ENCODE measurements at places on chromosomes 2 and 18.

DNA sequence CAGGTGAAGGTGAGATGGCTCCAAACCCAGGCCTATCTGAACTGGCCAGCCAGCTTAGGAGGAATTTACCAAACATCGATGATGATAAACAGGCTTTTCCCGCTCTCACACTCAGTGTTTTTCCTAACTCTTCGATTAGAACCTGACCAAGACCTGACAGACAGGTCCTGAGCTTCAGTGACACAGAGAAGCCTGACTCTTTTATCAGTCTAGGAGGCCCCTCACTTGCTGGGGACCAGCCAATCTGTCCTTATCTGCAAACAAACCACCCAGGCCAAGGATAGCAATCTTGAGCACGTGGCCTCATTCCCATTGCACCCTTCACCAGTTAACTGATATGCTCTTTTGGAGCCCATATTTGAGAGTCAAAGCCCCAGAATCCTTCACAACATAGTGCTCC, 1.9 kb upstream of the ITSN2 start:
- DNase-seq = no peak

- no peak for DNase-seq
Measured at GRCh38 chr2:232361646-232362045, 16.9 kb upstream of the ALPP start.

- DNase-seq = no peak
Measured at GRCh38 chr2:237910576-237911362, 51.3 kb downstream of the RAMP1 start.

DNA sequence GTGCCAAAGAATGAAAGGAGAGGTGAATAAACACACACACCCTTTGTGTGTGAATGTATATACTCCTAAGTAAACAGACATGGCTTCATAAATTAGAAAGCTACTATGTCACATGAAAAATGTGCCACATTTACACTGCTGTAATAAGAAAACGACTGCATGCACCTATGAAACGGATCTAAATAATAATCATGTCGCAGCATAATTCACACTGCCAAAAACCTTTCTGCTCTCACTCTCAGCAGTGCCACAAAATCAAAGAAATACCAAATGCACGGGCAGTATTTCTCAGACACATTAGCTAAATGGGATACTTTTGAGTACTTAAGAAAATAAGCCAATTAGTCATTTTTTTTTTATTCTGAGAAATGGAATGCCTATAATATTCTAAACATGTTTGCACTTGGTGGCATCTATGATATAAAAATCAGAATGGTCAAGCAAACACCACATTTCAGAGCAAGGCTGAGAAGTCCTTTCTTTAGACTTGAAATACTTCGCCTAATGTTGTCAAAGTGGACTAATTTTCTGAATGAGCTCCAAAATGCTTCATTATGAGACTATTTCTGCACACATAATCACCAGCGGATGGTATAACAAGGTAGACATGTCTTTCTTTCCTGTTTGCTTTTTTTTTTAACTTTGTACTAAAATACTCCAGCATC, 6.6 kb downstream of the BCL11A start:
- DNase-seq = no peak

GRCh38 chr2:10343658-10344057, 41.0 kb downstream of the HPCAL1 start:
- DNase-seq = no peak

- no peak for DNase-seq
Measured at GRCh38 chr18:388200-388599, 112.3 kb downstream of the COLEC12 start.

GRCh38 chr2:54966837-54967236, 83.4 kb downstream of the RTN4 start:
- DNase-seq = no peak

DNA sequence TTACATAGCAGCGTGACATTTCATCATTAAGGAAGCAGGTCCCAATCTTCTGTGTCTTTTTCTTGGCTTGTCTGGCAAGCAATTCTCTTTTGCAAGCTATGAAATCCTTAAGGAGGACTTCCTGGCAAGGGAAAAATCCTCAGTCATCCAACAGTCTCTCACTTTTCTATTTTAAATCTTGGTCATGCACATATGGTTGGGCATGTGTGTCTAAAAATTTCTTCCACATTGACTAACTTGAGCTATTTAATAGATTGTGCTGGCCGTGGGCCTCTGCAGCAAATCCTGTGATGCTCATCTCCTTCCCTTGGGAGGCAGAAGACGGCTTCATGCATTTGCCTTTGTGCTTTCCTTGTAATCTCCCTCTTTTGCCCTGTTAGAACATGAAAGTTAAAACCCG, 634.3 kb upstream of the FANCL start:
- no peak for DNase-seq

GRCh38 chr2:1799174-1799573, 54.9 kb upstream of the PXDN start:
- no peak for DNase-seq

- no peak for DNase-seq
Measured at GRCh38 chr2:36177282-36177681, 178.3 kb upstream of the CRIM1 start.

Data from NCI-H510A treated with DMSO at 0.1 percent for 48 hours (cell line).